Globus pallidus (tissue), 1 donor: ENCODE measurements at places on chromosomes 7 and 10.

DNA sequence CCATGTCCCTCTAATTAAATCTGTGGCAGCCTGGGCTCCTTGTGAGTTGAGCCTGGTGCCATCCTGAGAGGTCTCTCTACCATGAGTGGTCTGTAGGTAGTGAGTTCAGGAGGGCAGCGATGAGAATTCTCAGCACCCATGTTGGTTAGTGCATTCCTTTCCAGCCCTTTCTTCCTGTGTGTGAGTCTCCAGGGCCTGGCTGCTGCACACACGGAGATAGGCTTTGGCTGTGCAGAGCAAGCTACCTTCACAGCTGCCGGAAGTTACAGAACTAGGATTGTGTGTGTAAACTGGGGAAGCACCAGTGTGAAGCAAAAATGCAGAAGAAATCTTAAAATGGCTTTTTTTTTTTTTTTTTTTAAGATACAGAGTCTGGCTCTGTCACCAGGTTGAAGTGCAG lies 358.6 kb downstream of the PAXIP1 start:
- no peak for DNase-seq

- no peak for DNase-seq
Measured at GRCh38 chr7:82019551-82020475, 250.0 kb upstream of the HGF start.

- no peak for DNase-seq
Measured at GRCh38 chr10:77301305-77301730, 336.3 kb downstream of the KCNMA1 start.

- no peak for DNase-seq
Measured at GRCh38 chr10:86670290-86670811, 2.0 kb downstream of the LDB3 start.
